Upper lobe of left lung (tissue), 6 donors: ENCODE measurements at places on chromosomes 11 and 22.
A peak's percentile ranks its signal among the peaks of the same experiment; 100 is the strongest.

- peak; percentile 0 for DNase-seq
Observed at GRCh38 chr11:118614511-118614910, 7.1 kb downstream of the PHLDB1 start.

- DNase-seq = no peak
Observed at GRCh38 chr11:115452241-115452640, 52.0 kb downstream of the CADM1 start.

GRCh38 chr11:128595221-128595620, 7.9 kb upstream of the ETS1 start:
- DNase-seq = no peak

DNA sequence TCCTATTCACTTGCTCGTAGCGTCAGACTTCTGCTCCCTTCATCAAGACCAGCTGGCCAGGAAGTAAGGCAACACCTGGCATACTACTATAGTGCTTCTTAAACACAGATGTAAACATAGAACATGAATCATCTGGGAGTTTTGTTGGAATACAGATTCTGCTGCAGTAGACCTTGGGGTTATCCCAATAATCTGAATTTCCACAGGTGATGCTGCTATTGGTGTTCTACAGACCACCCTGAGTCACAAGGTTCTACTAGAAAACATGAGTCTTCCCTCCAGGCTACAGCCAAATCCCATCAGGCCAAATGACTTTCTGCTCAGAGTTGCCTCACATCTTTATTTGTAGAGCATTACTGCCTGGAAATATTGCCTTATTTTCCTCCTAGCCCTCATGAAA, 175.2 kb downstream of the NELL1 start:
- no peak for DNase-seq

DNA sequence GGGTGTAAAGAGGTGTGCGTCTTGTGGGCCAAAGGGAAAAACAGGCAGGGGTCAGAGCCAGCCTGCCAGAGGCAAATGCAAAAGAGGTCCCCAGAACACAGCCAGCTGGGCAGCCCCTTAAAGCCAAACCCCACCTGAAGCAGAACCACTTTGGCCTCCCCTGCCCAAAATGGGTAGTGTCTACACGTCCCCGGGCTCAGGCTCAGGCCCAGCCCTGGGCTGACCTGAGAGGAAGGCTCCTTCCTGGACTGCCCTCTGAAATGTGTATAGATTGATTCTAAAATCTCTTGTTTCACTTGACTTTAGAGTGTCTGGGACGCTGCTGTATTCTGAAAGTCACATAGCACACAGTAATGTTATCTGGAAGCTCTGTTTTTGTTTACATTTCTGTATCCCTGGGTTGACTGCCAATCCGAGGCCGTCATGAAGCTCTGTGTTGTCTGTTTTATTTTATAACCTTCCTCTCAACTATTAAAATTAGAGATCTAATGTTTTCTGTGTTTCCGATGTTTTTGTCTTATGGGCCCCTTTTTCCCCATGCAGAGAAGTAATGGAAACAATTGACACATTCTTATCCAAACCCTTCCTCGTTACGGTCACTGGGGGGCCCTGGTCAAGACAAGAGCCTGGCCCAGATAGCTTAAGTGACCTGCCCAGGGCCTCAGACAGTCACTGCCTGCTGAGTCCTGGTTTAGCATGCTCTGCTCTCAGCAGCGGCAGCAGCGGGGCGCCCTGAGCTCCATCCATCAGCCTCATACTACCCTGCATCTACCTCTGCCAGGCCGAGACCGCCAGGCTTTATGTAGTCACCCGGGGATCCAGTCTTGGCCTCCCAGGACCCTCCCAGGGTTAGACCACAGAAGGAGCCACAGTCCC, 10.1 kb downstream of the OVOL1 start:
- DNase-seq = no peak

DNA sequence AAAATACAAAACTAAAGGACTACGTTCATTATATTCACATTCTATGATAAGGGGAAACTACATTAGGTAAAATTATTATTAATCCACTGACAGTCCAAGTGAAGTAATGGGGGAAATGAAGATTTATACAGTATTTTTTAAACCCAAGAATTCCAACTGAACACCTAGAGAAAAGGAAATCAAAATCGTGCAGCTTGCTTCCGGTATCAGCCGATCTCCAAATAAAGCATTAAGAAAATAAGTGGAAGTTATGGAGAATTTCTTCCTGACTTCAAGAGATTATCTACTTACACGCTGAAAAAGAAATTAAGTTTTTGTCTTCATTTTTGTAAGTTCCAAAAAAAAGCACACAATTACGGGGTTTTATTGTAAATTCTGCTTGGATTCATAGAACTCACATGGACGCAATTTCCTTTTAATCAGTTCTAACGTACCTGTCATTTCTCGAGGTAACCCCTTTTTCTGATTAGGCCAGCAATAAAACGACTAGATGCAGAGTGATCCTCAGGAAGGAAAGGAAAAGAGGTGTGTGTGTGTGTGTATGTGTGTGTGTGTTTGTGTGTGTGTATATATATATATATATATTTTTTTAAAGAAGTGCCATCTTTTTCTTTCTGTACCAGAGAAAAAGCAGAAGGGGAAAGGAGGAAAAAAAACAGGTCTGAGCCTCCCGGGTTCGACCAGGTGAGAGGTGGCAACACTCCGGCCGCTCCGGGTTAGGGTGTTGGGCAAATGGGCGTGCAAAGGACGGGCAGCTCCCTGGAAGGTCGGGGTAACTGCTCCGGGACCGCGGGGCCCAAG, 1.1 kb downstream of the ZBTB44 start:
- DNase-seq = no peak

DNA sequence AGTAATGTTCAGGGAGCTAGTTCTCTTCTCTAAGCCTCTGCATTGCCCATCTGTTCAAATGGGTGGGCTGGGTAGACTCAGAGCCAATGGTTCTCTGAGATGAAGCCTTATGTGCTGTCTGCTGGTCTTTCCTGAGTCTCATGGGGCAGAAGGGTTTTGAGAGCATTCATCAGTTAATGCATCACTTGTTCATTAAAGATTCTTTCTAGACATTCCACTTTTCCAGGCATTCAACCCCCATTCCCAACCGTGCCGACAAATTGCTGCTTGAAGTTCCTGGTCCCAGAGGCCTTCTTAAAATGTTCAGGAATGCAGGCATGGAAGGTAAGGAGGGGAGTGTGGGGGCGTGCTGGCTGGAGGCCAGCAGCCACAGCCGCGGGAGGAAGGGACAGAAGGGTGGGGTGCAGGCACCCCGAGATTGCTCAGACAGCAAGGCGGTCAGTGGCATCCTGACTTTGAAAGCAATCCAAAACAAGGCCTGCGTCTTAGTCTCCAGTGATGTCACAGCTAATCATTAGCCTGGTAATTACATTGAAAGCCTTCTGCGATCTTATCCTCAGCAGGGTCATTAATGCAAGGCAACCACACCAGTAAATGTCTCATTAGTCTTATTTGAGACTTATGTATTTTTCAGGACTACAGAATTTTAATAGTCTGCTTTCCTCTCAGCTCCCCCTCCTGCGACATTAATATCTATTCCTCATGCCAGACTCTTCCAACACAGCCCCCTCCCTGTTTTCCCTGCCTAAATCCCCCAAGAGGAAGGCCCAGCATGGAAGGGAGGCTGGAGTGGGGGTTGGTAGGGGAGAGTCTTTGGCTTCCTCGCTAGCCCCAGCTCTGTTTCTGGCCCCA, 328.8 kb downstream of the MIAT start:
- peak; percentile 46 for DNase-seq

DNA sequence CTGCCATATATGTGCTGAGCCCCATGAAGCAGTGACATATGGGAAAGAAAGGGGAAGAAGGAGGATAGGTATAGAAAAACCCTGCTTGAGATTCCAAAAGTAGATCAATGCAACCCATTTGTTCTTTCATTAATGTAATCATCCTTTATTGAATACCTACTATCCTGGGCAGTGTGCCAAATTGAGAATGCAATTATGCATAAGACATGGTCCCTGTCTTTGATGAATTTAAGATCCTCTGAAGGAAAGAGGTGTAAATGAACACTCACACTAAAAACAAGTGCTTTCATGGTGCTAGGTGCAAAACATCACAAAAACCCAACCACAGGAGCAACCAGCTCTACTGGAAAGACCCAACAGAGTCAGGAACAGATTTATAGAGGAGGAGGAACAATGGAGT, 29.7 kb downstream of the FLI1 start:
- DNase-seq = no peak
